Activated T-helper 2 cell treated with anti-CD3 and anti-CD28 coated beads, Interferon-gamma antibody, Interleukin-2, Interleukin-4, amounts not matched to agents 10 μg/mL and 5 μg/mL and 100 μg/mL, durations not matched to agents 14 hours and 24 hours and 36 hours (primary cell): ENCODE measurements at places on chromosomes 16 and 17. TPM values are rescaled to one million over a fixed set of nuclear protein-coding genes. Genes with fewer than 3 reads are reported as not detected.

The CDK3 gene
- total RNA-seq, result 6.9 and 7.4 TPM in 2 replicates

The TBC1D3 gene
- total RNA-seq, result not detected in 2 replicates

The NTN1 gene
- total RNA-seq, result 0.41 and 0.60 TPM in 2 replicates

The TLCD1 gene
- 8.0 and 8.2 TPM in 2 replicates for total RNA-seq

The CLEC10A gene
- not detected in 2 replicates for total RNA-seq

The NPW gene
- 4.2 and 5.1 TPM in 2 replicates for total RNA-seq

The FBXW10 gene
- not detected in 2 replicates for total RNA-seq

The CACNA1G gene
- not detected in 2 replicates for total RNA-seq

The GUCY2D gene
- not detected in 2 replicates for total RNA-seq

The AOC2 gene
- total RNA-seq, result 3.2 TPM in 2 replicates

The CHAD gene
- total RNA-seq, result not detected in 2 replicates

The IKZF3 gene
- total RNA-seq, result 18.3 and 20.3 TPM in 2 replicates

The TPSAB1 gene
- total RNA-seq, result not detected in 2 replicates

The KRTAP4-4 gene
- not detected in 2 replicates for total RNA-seq

The TMEM204 gene
- 17.2 and 17.8 TPM in 2 replicates for total RNA-seq

The CCDC200 gene
- total RNA-seq, result not detected in 2 replicates

The TVP23A gene
- total RNA-seq, result 0.05 TPM in 1 of 2 replicates, not detected in the other

The ABCC11 gene
- 0.05 and 0.09 TPM in 2 replicates for total RNA-seq

The MFSD6L gene
- total RNA-seq, result 0.64 and 0.94 TPM in 2 replicates

The HEATR9 gene
- 0.14 and 0.16 TPM in 2 replicates for total RNA-seq

The NPIPB13 gene
- total RNA-seq, result 14.9 and 16.8 TPM in 2 replicates

The C16orf96 gene
- total RNA-seq, result 0.05 TPM in 1 of 2 replicates, not detected in the other

The HCFC1R1 gene
- 29.9 and 30.3 TPM in 2 replicates for total RNA-seq

The SCNN1B gene
- not detected in 2 replicates for total RNA-seq

The TRAPPC2L gene
- total RNA-seq, result 56.5 and 57.5 TPM in 2 replicates

The PRSS53 gene
- 4.8 and 5.1 TPM in 2 replicates for total RNA-seq

The LLGL2 gene
- 12.1 and 13.5 TPM in 2 replicates for total RNA-seq

The TBC1D26 gene
- total RNA-seq, result 0.23 TPM in 1 of 2 replicates, not detected in the other
